ENCODE measurements at places on chromosomes 1 and 21. TPM values are rescaled to one million over a fixed set of nuclear protein-coding genes. Genes with fewer than 3 reads are reported as not detected.

- peak; percentile 47 for DNase-seq
These were observed 797 bp downstream of the WDR47 start for GRCh38 chr1:109040989-109041620.

GRCh38 chr1:188420177-188420576 lies 1591.4 kb downstream of the PLA2G4A start:
- no peak for DNase-seq

- peak; percentile 31 for DNase-seq
These were observed 14.8 kb upstream of the METTL18 start for GRCh38 chr1:169809370-169810095.

Gene AMIGO1
- total RNA-seq, result 0.13 TPM

DNA sequence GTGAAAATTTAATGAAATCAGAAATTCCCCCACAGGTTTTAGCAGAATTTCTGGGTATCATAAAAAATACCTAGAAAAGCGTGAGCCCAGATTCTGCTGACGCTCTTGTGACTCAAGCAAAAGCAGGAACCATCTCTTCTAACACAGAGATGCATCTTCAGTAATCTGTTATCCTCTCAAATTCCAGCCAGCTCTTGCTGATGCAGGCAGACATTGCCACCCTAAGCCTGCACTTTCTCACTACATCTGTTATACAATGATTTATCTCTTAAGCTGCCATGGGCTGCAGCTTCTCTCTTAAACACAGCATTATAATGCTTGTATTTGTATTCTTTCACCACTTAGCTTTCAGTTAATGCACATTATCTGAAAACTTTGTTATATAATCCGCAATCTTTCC lies 113.0 kb upstream of the RGS1 start:
- DNase-seq, result no peak

Measured in LHCN-M2 (cell line).